ENCODE measurements at places on chromosomes 1 and 21.

DNA sequence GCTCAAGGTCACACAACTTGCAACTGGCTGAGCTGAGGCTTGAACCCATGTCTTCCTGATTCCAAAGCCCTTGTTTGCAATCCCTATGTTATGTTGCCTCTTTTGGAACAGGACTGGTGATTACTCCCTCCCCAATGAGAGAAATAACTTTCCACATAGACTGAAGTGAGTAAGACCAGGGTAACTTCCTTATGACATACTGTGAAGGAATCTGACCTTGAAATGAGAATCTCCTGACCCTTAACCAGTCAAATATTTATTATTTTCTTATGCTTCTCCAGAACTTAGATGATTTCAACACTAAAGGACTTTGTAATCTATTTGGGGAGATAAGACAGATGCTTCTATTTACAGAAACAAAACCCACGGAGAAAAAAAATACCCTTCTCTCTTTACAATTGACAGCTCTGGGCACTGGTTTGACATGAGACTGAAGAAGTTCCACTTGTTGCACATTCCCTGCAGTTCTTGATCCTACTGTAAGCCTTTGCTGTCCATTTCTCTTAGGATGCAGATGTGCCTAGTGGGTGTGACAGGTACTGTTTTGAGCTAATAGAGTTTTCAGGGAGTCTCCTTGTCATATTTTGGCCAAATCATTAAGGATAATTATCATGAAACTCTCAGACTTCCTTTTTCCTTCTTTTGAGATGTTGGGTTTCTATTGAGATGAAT is 3.9 kb upstream of the RPTN start:
- no peak for DNase-seq

- DNase-seq = no peak
Measured at GRCh38 chr1:43194509-43194908, 22.4 kb downstream of the CFAP57 start.

DNA sequence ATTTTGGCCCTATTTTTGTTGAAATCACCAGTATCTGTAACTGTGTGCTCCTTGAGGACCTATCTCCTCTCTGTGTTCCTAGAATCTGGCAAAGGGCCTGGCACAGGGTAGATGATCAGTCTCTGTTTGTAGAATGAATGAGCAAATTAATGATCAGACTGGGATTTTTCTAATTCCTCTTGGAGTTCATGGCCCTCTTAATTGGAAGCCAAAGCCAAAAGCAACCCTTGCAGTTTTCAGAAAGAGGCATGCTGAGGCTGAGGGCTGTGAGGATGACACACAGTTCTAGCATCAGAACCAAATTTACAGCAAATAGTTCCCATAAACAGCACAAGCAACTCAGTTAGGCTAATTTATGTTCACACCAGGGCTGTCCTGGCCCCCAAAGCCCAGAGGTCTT is 111.1 kb upstream of the BEND5 start:
- DNase-seq = no peak

DNA sequence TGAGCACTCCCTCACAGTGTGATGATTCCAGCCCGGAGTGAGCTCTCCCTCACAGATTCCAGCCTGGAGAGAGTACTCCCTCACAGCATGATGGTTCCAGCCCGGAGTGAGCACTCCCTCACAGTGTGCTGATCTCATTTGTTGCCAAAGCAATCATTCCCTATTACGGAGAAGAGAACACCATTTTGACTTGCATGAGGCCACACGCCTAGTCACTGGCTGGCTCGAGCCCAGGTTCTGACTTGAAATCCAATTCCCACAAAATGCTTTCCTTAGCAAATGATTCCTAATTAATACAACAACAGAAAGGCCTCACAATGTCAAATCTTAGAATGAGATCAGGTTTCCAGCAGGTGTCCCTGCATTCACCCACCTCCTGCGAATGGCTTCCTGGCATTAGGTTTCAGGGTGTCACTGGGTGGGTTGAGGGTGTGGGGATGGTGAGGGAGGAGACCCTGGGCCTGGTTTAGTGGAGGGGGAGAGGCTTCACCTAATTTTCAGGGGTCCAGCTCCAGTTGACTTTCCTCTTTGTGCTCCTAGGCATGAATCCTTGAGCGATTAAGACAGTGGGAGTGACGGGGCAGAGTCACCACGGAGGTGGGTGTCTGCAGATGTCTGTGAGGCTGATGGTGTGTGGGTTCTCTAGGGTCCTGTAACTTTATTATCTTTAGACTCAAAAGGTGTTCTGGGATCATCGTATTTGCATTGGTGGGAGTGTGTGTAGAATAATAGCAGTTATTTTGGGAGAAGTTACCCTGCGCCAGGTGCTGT is 158.5 kb downstream of the KCNJ6 start:
- no peak for DNase-seq

DNA sequence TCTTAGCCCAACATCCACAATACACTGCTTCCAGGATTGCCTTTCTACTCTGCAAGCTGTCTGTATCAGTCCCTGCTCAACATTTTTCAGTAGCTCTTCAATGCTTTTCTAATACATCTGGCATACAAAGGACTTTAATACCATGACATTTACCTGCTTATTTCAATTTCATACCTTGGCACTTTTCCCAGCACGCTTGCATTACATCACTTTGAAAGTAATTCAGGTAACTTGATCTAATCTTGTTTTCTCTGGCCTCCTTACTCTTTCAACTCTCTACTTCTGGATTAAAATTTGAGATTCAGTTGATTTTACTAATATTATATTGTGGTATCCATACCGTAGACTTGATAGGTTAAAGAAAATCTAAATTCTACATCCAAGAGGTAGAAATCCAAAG is 103.0 kb downstream of the PTGS2 start:
- no peak for DNase-seq

- DNase-seq = no peak
Measured at GRCh38 chr1:18357622-18358230, 123.0 kb upstream of the KLHDC7A start.

- DNase-seq = no peak
Measured at GRCh38 chr1:231919239-231919885, 292.8 kb downstream of the DISC1 start.

- no peak for DNase-seq
Measured at GRCh38 chr1:239178961-239179360, 207.4 kb upstream of the CHRM3 start.

GRCh38 chr21:40901691-40902090 is 54.7 kb upstream of the DSCAM start:
- no peak for DNase-seq

DNA sequence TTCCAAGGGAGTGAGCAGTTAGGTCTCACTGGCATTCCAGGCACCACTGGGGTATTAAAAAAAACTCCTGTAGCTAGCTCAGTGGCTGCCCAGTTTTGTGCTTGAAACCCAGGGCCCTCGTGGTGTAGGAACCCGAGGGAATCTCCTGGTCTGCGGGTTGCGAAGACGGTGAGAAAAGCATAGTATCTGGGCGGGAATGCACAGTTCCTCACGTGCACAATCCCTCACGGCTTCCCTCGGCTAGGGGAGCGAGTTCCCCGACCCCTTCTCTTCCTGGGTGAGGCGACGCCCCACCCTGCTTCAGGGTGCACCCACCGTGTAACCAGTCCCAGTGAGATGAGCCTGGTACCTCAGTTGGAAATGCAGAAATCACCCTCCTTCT is 50.5 kb upstream of the PGBD5 start:
- DNase-seq = no peak

- DNase-seq = no peak
Measured at GRCh38 chr1:182389619-182390047, 2.0 kb downstream of the GLUL start.
